ENCODE measurements at places on chromosomes 3 and 15.

- DNase-seq: peak; percentile 94
Measured at GRCh38 chr15:33580526-33580925, 269.8 kb downstream of the RYR3 start.

GRCh38 chr15:82128401-82129148 lies 82.8 kb upstream of the MEX3B start:
- peak; percentile 78 for DNase-seq

GRCh38 chr3:106302451-106303221 lies 433.8 kb upstream of the CBLB start:
- DNase-seq: no peak

DNA sequence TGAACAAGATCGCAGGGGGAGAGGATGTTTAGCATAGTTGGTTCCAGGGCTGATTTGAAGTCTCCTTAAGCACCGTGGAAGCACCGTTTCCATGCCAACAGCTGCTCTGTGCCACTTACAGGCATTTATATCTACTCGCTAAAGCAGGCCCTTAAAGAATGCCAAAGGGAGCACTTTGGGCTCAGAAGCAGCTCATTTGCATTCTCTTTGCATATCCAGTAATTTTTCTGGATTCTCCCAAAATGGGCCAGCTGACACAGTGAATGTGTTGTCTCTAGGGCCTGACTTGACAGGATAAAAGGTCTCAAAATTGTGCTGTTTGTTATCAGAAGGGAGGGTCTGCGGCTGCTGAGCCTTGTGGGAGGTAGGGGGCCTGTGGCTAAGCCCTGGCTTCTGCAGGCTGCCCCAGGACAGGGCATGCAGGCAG lies 138.6 kb downstream of the FBLN2 start:
- no peak for DNase-seq
